ENCODE measurements at places on chromosomes 1 and 21.

DNA sequence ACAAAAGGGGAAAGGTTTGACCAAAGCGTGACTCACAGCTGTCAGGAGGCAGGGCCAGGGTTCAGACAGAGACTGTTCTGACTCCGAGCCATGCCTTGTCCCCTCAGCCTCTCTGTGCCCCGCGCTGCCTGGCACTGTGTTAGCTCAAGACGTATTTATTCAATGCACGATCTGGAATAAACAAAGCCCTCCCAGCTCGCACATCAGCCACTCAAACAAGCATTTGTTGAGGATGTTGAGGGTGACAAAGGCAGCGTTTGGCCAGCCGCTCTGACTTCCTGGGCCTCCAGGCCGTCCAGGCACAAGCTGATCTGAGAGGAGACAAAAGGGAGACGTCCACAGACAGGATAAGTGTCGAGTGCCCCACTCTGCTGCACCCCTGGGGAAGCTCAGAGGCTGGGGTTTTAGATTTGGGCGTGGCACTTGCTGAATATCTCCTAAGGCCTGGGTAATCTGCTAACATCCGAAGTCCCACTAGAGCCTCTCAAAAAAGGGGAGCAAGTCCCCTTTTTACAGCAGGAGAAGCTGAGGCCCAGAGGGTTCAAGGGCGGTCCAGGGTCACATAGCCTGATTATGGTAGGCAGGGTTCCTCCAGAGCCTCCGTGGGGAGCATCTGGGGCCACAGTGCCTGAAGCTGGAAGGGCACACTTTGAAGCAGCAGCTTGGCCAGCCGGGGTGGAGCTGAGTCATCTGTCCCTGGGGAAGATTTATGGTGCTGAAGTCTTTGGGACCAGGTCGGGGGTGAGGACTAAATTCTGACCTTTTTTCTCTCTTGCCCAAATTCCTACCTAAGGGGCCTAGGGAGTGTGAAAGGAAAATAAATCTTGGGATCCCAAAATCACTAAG, 95.9 kb downstream of the SPSB1 start:
- DNase-seq: no peak

DNA sequence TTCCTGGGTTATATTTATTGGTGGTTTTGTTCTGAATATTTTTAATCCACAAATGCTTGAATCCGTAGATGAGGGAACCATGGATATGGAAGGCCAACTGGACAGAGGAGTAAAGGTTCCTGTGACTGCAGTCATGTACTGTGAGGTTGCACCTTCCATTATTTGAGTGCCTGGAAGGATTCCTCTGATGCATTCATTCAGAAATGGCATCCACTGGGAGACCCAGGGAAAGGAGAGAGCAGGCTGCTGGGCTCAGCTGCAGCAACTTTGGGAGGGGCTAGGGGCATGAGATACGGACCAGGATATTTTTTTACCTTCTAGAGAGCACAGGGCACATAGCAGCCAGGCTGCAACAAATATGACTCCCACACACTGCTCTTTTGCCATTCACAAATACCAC, 19.5 kb downstream of the AK2 start:
- DNase-seq: no peak

GRCh38 chr1:40798366-40799281, 15.0 kb downstream of the KCNQ4 start:
- no peak for DNase-seq

DNA sequence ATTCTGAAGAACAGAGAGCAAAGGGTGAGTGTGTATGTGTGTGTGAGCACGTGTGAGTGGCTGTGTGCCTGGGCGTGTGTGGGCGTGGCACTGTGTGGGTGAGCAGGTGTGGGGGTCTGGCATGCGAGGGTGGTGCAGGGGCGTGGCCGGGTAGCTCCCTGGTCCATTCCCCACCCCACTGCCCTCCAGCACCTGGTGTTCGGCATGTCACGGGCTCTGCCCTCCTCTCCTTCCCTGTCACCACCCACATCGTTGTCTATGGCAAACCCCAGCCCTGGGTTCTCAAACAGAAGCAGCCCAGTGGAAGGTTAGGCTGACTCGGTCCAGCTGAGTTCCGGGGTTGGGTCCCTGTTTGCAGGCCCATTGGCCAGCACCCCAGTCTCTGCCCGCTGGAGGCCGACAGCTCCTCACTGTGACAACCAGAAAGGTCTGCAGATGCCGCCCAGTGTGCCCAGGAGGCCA, 39.8 kb downstream of the UBE2G2 start:
- no peak for DNase-seq

DNA sequence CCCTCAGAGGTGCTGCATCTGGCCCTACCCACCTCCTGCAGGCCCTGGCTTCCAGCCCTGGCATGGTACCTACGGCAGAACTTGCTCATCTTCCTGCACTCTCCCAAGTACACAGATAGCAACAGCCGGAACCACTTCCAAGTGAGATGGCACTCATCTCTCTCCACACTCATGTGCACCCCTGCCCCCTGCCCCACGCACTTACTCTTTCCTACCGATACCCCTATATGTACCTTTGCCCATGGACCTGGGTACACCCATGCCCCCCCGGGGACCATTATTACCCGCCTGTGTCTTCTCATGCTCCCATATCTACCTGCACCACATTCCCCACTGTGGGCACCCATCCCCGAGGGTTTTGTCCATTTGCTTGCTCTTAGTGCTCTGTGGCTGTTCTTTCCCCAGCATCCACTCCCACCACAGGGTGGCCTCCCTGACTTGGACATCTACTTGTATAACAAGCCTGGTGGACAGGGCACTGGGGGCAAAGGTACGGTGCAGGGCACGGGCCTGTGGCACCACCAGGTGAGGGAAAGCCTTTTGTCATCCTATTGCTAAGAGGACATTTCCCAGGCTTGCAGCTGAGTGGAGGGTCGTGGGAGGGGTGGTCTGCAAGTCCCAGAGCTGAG, 14.7 kb downstream of the HYI start:
- no peak for DNase-seq

GRCh38 chr1:214251354-214251753, 29.6 kb upstream of the SMYD2 start:
- no peak for DNase-seq

DNA sequence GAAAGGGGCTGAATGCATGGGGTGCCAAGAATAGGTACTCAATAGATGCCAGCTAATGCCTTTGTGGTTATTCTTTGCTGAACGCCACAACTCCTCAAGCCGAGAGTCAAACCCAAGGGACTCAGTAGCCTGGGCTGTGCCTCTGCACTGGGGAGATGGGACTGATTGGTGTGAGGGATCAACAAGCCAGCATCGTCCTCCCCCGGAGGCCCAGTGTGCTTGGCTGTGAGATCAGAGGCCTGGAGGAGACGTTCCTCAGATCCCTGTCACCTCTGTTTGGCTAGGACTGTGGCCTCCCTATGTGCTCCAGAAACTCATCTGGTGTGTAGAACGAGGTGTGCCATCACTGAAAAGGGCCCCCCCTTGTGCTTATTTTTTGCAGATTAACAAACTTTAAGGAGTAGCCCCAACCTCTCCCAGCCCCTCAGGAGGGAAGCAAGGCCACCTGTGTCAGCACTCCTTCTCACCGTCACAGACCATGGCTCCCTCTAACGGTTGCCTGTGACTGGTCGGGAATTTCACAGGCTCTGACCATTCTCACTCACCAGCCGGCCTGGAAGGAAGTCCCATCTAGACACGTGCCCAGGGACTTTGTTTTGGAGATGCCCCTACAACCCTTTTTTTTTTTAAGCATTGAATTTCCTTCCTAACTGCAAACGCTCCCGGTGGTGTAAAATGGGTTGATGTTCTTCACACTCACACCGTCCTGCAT, 194.0 kb upstream of the VAMP3 start:
- DNase-seq: no peak

DNA sequence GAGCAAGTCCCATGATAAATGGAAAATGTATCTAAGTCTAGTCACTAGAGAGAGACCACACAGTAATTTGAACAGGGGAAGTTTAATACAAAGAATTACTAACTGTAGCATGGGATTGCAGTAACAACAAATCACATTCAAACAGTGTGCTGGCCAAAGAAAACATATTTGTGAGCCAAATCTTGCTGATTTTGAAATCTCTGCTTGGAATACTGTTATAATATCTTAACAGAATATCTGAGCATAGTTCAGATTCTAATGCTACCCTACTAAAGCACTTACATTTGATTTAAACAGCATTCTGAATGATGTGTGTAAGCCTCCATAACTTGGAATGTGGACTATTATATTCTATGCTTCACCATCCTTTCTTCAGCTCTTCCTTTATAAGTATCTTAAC, 270.0 kb upstream of the BRINP3 start:
- no peak for DNase-seq

GRCh38 chr1:203871114-203871880, 9.9 kb downstream of the SNRPE start:
- no peak for DNase-seq

- no peak for DNase-seq
Observed at GRCh38 chr1:55321942-55322341, 106.8 kb upstream of the USP24 start.

DNA sequence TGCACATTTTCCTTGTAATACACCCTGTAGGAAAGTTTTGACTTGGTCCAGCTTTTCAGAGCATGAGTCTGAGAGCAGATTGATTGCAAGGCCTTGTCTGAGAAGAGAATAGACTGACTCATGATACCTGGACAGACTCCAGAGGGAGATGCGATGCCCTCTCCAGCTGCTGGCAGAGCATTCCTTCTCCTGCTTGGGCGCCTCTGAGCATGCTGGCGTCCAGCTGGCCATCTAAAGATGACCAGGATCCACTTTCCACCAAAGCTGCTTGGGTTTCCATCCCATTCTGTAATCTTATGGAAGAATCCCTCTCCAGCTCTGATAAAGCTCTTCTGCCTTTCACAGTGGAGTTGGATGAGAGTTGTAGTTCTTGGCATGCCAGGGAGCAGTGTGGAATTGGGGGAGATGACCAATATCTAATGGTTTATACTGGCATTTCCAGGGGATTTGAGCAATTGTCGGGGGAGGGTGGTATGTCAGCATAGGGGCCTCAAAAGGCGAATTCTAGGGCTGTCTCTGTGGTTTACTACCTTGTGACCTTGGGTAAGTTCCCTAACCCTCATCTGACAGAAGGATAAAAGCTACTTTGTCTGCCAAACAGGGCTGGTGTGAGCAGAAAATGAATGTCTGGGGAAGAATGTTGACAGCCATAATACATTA, 19.5 kb downstream of the SZRD1 start:
- DNase-seq: no peak

DNA sequence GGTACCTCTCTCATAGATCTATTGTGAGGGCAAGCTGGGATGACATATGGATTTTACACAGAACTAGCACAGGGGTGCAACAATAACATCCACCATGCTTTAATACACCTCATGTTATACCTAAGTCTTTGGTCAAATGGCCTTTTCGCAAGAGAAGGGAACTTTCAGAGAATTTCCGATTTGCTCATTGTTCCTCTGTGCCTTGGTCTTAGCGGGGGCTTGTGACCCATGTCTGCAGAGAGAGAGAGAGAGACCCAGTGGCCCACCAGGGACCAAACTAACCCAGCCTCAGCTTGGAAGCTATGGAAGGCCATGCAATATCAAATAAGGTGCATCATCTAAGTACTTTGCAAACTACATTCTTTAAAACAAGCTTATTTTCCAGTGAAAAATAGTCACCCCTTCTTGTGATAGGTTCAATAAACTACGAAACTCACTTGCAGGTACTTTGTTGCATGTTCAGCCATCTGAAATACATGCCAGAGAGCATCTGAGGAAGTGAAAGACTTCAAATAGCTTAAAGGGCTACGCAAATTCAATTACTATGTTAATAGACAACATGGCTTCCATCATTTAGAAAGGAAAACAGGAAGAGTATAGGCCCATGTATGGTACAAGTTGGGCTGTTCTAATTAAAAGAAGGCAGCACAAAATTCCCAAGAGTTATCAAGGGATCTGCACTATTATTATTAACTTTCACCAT, 100.7 kb downstream of the KCNN3 start:
- no peak for DNase-seq

DNA sequence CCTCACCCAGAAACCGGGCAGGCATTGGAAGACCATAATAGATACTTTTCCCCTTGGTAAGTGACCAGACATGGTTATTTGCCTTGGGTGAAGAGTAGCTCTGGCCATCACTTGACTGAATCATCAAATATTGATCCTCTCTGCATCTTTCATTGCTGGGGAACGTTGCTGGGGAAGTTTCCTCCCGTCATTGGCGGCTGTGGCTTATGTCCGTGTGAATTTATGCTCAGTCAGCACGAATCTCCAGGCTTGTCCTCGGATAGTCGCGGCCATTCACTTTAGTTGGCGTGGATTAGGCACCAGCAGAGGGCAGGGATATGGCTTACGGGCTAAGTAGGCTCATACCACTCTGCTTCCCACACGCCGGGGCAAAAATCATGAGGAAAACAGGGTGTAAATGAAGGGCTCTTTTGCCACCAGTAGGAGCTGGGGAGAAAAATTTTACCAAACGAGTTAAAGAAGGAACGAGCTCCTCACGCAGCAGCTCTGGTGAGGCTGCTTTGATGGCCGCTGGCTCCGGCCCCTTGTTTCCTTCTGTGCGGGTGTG, 473.4 kb downstream of the CAMTA1 start:
- DNase-seq: no peak

- no peak for DNase-seq
Observed at GRCh38 chr21:24456358-24456757, 1150.9 kb downstream of the MRPL39 start.

GRCh38 chr1:26583646-26584485, 54.3 kb downstream of the RPS6KA1 start:
- DNase-seq: no peak

DNA sequence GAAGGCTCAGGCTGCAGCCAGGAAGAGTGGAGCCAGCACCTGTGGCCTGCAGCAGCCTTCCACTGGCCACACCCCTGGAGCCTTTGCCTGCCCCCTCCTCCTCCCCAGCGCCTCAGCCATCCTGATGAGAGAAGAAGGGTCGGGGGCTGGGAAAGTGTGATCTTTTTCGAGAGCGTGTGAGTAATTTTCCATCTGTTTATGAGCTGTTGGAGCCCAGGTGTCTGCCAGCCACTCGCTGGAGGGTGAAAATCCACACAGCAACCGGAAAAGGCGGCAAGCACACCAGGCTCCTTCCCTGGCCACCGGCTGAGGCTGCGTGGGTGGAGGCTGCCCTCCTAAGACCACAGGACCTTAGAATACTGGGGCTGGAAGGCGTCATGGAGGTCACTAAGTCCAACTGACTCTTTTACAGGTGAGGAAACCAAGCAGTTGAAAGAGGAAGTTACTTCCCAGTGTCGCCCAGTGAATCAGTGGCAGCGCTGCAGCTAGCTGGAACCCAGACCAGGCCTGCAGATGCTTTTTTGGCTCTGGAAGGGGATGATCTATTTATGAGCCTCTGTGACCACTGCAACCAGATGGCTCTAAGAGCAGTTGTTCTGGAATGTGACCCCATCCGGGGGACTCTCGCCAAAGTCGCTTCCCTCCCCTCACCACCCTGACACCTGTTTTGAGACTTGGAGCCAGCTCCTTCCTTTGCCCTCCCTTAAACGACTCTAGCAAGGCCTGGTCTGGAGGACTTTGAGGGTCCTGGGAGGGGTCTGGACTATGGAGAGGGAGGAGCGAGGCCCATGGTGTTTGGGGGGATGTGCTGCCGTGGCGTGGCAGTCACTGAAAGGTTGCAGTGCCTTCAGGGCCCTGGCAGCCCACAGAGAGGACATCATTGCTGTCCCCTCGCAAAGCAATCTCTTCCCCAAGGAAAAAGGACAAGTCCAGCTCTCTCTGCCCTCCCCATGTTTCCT, 54.5 kb downstream of the LGR6 start:
- DNase-seq: no peak

- DNase-seq: no peak
Observed at GRCh38 chr21:35840197-35840799, 220.0 kb downstream of the SETD4 start.

- DNase-seq: no peak
Observed at GRCh38 chr1:8763888-8764287, 53.6 kb downstream of the RERE start.

GRCh38 chr1:183609313-183609712, 19.1 kb upstream of the NCF2 start:
- no peak for DNase-seq

Measured in T-helper 2 cell (primary cell).